IPS-NIHi11 (cell line): ENCODE measurements at places on chromosomes 12 and 14.

DNA sequence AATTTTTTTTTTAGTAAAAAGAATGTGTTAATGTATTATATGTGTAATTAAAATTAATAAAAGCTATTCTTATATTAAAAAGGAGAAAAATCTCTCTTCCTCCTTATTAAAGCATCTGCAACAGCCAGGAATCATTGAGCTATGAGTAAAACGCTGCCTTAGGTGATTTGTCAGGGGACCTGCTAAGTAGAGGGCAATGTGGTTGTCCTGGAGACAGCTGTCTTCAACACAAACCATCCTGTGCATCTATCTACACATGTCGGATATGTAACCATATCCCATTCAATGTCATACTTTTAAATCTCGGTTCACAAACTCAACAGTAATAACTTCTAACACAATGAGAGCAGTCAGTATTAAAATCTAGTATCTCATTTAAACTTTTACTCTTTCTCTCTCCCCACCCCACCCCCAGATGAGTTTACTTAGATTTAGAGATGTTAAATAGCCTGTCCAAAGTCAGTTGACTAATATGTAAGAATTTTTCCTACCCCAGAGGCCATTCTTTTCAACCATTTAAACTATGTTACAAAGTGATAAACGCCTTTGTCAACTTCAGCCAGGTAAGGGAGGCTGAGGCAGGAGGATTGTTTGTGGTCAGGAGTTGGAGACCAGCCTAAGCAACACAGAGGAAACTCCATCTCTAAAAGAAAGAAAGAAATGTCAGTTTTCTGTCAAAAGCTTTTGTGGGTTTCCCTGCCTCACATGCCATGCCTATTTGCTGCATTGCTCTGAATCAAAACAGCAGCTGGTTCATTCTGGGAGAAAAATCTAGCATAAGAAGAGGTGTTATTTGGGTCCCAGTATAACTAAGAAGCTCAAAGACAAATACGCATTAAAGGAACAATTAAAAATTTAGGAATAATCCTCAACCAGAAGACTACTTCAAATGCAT lies 413.7 kb upstream of the CCDC196 start:
- DNase-seq: no peak

- DNase-seq: peak; percentile 27
Observed at GRCh38 chr12:22333713-22334409, 646 bp downstream of the ST8SIA1 start.

GRCh38 chr12:57717131-57717530 lies 21.4 kb downstream of the AGAP2 start:
- no peak for DNase-seq

DNA sequence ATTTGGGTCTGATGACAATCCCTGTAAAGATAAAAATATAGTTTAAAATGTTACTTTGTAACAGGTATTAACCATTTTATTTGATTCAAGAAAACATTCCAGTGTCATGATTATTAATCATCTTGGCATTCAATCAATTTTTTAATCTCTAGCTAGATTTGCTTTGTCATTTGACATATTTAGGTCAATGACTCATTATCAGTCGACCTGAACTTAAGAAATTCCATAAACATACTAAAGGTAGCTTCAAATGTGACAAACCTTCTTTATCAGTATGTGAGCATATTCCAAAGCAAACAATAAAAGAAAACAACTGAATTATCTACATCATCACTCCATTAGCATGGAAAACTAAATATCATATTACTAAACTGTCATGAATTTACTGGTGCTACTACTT lies 50.8 kb upstream of the CDKL1 start:
- no peak for DNase-seq

DNA sequence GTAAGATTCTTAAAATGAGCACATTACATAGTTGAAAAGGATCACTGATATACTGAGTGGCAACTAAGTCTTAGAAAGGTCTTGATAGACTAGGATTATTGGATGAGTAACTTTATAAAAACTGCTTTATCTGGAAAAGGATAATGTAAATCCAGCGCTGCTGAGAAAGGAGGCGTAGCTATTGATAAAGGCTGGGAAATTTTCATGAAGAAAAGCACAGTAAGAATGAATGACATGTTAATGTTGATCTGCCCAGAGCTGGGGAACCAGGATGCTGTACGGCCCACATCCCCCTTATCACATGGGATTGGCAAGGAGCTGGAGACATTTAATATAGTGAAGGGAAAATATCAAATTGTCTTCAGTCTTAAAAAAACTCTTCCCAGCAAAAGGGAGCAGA lies 174.0 kb downstream of the APAF1 start:
- DNase-seq: no peak

DNA sequence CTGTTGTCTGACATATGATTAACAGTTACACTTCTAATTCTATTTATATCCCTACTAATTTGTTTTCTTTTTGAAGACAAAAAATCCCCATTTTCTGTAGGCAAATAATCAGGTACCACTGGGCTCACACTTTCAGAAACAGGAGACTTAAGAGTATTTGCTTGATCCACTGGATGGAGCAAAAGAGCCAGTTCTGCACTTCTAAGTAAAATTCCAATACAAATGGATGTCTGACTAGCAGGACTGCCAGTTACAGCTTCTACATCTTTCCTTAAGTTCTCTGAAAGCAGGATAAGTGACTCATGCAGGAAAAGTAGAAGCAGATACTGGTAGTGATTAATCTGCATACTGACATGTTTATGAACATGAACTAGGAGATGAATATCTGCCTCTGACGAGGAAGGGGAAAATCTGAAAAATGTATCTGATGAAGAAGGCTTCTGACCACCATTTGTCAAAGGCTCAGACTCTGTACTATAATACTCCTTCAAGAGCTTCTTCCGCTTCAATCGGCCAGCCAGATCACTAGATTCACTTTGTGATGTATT lies 73.8 kb upstream of the ANKS1B start:
- DNase-seq: no peak

DNA sequence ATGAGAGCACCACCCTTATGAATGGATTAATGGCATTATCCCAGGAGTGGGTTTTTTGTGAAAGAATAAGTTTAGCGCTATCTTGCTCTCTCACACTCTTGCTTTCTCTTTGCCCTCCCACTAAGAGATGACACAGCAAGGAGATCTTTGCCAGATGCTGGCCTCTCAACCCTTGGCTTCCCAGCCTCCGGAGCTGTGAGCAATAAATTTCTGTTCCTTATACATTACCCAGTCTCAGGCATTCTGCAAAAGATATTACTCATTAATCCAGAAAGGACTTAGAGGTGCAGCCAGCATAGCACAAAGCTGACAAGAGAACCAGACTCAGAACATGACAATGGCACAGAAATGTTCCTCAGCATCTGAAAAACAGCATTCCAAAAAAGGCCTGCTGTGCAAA lies 190.6 kb downstream of the ITPR2 start:
- DNase-seq: no peak
